ENCODE measurements at places on chromosomes 12 and 14.

GRCh38 chr12:100375038-100375735 is 18.3 kb downstream of the SLC17A8 start:
- DNase-seq, result no peak

DNA sequence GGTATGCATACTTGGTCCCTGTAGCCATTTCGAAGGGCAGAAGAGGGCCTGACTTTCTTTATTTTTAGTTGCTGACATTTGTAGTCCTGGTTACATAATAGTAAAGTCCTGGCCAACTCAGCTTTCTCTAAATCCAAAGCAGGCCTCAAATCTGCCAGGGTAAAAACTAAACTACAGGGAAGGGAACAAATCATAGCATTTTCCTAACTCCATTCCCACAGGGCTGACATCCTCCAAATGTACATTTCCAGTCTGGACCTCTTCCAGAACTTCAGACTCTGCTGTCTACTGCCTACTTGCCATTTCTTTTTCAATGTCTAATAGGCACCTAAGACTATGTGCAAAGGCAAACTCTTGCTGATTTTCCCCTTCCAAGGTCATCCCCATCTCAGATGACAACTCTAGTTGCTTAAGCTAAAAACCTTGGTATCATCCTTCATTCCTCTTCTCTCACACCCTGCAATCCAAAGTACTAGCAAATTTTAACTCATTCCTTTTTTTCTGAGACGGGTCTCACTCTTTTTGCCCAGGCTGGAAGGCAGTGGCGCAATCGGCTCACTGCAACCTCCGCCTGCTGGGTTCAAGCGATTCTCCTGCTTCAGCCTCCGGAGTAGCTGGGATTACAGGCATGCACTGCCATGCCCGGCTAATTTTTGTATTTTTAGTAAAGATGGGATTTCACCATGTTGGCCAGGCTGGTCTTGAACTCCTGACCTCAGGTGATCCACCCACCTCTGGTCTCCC is 2.0 kb downstream of the DDIT3 start:
- no peak for DNase-seq

DNA sequence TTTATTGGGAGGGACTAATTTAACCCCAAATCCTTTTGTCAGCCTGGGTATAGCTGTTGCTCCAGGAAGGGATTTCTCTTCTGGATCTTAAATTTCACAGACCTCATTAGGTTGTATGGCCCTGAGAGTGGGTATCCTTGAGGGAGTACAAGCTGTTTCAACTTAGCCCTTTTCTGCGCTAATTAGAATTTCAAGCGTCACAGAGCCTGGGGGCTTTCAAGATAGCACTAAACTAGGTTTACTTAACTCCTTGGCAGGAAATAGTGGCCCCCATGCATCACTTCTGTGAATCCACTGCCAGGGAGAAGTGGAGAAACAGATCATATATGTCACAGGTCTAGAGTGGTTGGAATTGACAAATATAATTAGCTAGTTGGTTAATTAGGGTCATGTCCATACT is 5.9 kb upstream of the PDE1B start:
- no peak for DNase-seq

GRCh38 chr12:28192125-28192524 is 1.9 kb downstream of the CCDC91 start:
- DNase-seq, result no peak

DNA sequence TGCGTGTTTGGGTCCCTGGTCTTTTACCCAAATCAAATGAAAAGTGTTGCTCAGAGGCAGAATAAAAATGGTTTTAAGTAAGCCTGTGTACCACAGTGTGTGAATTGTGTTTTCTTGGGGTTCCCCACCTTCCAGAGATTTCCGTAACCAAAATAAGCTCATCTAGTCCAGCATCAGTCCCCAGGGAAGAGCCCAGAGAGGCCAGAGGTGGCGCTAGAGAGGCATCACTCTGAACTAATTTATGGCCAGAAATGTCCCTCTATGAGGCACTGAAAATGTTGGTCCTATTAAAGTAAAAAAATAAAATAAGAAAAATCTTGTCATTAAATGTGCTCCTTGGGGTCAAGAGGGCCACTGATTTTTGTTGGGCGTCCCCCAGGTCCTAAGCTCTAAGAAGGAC is 24.9 kb upstream of the PRKAB1 start:
- DNase-seq, result no peak

DNA sequence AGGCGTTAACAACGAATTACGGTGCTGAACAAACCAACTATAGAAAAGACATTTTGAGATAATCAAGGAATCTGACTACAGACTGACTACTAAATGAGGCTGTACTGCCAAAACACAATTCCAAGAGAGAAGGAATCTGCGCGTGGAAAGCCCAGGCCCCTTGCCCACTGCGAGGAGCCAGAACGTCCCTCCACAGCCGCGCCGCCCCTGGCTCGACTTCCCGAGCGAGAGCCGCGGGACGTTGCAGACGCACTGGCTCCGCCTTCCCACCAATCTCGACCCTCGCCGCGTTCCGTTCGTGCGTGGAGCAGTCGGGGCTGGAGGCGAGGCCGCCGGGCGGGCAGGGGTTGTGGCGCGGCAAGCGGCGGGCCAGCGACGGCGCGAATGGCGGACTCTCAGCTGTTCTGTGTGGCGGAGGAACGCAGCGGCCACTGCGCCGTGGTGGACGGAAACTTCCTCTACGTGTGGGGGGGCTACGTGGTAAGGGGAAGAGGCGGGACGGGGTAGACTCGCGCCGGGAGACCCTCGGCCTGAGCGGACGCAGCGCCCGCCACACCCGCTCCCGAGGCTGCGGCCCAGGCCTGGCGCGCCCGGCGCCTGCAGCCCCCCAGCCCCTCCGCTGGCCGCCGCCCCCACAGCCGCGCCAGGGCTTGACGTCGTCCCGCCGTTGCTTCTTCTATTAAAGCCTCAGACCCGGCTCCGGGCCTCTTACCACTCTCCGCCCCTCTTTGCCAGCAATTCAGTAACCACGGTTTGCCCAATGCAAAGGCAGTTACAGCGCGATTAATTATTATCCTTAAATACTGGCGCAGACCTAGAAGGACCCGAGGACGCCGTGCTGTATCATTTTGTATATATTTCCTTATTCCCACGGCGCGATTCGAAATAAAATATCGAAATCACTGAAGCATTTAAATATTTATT is at the start of gene KLHDC1:
Gene KLHDC1 (plus strand): TSS at position 310 of the 924 bp plus-strand sequence. CDS start 75 bp downstream, at position 385.
- no peak for DNase-seq
